ENCODE measurements at places on chromosomes 3 and 15.
A peak's percentile ranks its signal among the peaks of the same experiment; 100 is the strongest.

DNA sequence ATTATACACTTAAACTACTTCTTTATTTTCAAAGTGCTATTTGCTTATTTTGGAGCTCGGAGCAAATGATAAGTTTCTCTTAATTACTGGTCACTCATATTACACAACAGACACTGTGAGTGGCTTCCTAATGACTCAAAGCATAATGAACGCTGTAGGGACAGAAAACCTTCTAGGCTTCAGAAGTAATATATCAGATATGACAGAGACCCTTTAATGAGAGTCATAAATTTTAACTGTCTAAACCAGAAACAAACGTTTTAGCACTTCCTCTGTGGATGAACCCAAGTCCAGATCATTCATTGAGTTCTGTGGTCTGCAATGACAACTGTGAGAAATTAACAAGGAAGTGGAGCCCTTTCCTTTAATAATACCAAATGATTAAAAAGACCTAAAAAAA, 66.6 kb downstream of the ARPP21 start:
- no peak for DNase-seq

DNA sequence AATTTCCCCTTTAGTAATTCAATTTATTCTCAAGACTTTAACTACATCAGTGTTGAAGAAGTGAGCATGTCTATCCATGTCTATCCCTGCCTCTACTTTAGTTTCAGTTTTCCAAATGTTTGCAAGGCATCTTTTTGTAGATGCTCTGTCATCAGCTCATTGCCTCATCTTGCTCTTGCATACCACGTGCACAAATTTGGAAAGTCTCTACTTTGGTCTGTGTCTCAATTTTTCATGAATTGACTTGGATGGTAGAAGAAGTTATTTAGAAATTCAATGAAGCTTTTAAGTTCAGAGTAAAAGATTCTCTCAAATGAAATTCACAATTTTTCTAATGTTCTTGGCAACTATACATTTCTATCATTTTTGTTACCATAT, 55.3 kb downstream of the CLDN1 start:
- no peak for DNase-seq

DNA sequence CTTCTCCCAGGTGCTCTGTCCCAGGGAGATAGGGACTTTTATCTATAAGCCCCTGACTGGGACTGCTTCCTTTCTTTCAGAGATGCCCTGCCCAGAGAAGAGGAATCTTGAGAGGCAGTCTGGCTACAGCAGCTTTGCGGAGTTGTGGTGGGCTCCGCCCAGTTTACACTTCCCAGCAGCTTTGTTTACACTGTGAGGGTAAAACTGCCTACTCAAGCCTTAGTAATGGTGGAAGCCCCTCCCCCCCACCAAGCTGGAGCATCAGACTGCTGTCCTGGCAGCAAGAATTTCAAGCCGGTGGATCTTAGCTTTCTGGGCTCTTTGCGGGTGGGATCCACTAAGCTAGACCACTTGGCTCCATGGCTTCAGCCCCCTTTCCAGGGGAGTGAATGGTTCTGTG, 253.8 kb upstream of the ARL6 start:
- DNase-seq = no peak

- DNase-seq = peak; percentile 21
Observed at GRCh38 chr3:154120961-154121700, at the start of gene ARHGEF26. Gene ARHGEF26 (plus strand): TSS chr3:154121390. CDS start chr3:154121993, 603 bp downstream.

- peak; percentile 84 for DNase-seq
Observed at GRCh38 chr3:43105596-43106292, at the start of gene POMGNT2. Gene POMGNT2 (minus strand): TSS chr3:43106079. CDS start chr3:43081431, 24,648 bp downstream.

DNA sequence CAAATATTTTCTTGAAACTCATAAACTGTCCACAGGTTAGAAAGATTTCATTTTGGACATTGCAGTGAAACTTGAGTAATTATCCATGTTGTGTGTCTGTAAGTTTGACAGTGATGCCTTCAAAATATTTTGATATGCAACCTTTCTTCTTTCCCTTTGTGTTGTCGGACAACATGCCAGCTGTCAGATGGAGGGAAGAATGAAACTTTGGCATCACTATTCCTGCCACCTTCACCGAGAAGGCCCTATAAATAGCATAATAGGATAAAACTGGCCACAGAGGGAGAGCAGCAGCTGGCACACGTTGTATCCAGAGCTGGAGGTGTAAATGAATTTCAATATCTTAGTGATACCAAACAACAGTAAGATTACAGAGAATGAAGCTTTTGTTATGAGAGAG, 436.7 kb upstream of the CFAP20DC start:
- no peak for DNase-seq

- no peak for DNase-seq
Observed at GRCh38 chr3:110504901-110505300, 566.7 kb upstream of the NECTIN3 start.

DNA sequence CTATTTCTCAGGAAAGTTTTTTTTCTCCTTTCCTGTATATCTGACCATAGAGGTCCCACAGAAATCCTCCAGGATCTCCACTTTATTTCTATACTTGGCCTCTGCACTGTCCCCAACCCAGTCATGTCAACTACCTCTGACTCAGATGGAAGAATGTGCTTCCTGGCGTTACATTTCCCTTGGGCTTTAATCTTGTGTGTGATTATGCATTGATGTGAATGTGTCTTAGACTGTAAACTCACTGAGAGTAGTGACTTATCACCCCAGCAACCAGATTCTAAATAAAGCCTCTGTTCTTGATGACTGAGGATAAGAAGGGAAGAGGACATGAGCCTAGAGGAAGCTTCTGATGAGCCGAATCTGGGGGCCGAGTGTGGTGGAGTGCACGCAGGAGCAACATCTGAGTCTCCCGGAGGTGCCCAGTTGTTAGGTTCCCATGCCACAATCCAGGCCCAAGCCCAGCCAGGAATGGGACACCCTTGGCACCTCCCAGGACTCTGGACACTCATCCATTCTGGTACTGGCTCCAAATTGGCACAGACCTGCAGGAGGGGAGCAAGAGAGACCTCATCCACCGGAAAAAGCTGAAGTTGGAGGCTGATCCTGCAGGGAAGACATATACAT, 32.1 kb upstream of the HEG1 start:
- no peak for DNase-seq

GRCh38 chr15:90103701-90104329, 1.5 kb upstream of the IDH2 start:
- DNase-seq = no peak

GRCh38 chr3:148459931-148460513, 237.7 kb upstream of the AGTR1 start:
- no peak for DNase-seq

DNA sequence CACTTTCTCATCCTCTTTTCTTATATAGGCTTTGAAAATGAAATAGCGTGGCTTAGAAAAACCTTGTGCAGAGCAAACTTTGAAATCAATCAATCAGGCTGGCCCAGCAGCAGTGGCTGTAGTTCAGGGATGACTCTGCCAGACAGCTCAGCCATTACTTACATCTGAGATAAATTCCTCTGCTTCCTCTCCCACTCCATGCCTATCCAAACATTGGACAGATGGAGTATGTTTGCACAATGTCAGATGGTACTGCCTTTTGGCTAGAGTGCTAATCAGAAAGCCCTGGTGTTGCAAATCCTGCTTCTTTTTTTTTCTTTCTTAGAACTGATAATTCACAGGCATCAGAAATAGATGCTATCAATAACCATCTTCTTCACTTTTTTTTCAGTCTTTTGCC, 1065.1 kb downstream of the AGBL1 start:
- DNase-seq = no peak

DNA sequence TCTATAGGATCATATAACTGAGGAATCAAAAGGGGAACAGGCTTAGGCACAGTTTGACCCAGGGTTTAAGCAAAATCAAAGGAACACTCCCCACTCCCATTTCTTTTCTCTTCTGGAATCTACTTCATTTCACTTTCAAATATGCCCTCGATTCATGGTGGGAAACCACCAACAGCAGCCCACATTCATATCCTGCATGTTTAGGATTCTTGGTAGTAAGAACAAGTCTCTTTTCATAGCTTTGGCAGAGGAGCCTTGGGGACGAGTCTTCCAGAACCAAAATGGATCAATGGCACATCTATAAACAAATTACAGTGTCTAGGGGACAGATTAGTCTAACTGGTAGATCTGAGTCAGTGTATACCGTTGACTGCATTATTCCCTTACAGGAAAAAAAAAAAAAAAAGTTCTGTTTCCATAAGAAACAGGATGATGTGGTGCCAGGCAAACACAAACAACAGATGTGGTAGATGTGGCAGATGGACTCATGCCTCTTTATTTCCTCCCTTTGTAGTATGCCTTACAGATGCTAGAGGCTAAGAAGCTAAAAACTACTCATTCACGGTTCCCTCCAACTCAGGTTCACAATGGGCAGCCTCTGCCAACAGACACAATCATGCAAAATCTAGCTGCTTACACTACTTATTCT, 578.3 kb upstream of the ADAMTS9 start:
- no peak for DNase-seq

- no peak for DNase-seq
Observed at GRCh38 chr3:104273046-104273649, 1093.6 kb upstream of the ALCAM start.

DNA sequence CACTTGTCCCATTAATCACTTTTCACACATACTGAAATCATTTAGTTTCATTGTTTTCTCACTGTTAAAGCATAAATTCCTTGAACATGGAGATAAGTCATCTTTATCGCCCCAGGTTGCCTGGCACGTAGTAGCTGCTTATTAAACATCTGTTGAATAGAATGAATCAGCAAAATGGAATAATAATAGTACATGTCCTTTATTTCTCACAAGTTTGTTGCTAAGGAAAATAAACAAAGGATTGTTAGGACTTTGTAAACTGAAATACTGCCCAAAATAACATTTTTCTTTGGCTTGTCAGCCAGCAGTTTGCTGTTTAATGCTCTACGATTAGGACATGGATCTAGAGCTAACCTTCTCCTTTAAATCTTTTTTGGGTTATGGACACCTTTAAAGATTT, 17.9 kb downstream of the SLC35A5 start:
- no peak for DNase-seq

GRCh38 chr3:181757694-181758306, 46.1 kb downstream of the SOX2 start:
- DNase-seq = no peak

- DNase-seq = no peak
Observed at GRCh38 chr3:160115387-160115786, 109.8 kb upstream of the C3orf80 start.

DNA sequence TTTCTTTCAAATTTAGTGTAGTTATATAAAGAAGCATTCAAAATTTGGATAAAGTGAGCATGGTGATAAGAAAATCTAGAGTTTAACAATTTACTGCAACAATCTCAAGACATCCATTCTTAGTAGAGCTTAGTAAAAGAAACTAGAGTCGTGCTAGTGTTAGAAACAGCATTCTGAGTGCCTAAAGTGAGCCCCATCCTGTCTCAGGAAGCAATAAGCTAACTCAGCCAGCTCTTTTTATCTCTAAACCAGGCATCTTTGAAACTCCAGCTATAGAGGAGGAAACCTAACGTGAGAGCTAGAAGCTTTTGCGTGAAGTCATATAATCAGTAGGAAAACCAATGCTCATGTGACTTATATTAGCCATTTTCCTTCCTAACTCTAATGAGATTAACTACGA, 1187.1 kb upstream of the EPHA6 start:
- no peak for DNase-seq

GRCh38 chr3:50057756-50058155, 31.0 kb upstream of the RBM5 start:
- no peak for DNase-seq

DNA sequence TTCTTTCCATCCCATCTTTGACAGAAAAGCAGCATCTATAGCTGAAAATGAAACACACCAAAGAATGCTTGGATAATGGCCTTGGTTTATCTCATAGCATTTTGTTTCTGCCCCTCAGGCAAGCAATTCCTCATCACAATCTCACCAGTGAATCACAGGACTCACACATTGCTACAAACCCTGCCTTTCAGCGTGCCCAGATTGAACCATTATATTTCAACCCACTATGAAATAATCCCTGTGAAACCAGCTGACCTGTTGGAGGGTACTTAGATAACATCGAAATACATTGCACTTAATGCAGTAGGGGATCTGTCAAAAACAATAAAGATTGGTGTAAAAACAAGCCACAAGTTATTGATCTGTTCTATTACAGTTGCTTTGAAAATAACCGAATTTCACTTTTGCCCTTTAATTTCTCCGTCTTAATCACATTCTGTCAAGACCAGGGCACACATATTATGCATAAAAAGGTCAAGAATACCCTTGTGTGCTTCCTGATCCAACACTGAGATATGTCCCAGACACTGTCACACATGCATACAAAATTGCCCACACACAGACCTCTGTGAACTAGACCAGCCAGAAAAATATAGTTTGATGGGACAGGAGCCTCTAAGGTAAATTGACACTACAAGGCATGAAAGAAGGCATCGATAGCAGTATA, 839.8 kb downstream of the NTRK3 start:
- no peak for DNase-seq

DNA sequence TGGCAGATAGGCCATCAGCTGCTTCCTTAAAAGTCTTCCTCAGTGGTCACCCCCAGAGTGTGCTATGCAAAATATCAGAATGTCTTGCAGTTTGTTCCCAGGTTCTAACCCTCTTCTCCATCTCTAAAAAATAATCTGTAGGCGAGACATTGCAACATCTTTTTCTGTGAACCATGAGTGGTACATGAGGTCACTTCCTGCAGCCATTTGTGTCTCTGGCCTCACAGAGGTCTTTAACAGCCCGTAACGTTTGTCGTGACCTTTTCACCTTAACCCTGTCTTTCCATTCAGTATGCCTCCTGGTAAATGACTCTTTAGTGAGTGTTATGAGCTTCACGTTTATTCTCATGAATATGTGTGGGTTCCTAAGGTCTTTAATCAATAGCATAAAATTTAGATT, 145.4 kb downstream of the KLHL25 start:
- DNase-seq = no peak

- no peak for DNase-seq
Observed at GRCh38 chr3:169554611-169555010, 108.9 kb downstream of the MECOM start.

- DNase-seq = no peak
Observed at GRCh38 chr3:51712963-51713362, 6.1 kb downstream of the GRM2 start.

GRCh38 chr15:64535460-64536243, 75.3 kb downstream of the ZNF609 start:
- DNase-seq = no peak

DNA sequence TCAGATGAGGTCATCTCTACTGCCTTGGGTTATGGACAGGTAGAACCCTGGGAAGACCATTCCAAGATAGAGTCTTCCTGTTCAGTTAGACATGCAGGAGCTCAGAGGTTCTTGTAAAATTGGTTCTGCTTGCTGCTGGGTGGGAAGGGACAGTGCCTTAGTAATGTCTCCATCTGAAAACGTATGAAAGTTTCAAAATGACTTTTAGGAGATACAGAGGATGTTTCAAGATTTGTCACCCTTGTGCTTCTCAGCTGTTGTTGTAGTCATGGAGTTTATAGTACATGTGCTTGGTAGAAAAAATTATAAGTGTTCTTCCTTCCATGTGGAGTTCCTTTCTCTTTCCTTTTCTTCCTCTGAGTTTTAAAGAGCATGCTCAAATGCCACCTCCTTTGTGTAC, 885.2 kb upstream of the CFAP20DC start:
- peak; percentile 71 for DNase-seq

- DNase-seq = no peak
Observed at GRCh38 chr15:68543165-68544008, 35.4 kb upstream of the CORO2B start.
